ENCODE measurements at places on chromosomes 12 and 14. TPM values are rescaled to one million over a fixed set of nuclear protein-coding genes. Genes with fewer than 3 reads are reported as not detected.

FITM1 gene
- 0.46 TPM for total RNA-seq

FAM186B gene
- 0.17 TPM for total RNA-seq

SELPLG gene
- total RNA-seq = 28.8 TPM

SPTB gene
- total RNA-seq = 0.19 TPM

TDG gene
- total RNA-seq = 48.0 TPM
